ENCODE measurements at places on chromosomes 4 and X. TPM values are rescaled to one million over a fixed set of nuclear protein-coding genes. Genes with fewer than 3 reads are reported as not detected.

ADGRG2 gene
- not detected for total RNA-seq

POLR2B gene
- total RNA-seq = 95.8 TPM

TRIM60 gene
- total RNA-seq = not detected

CT45A10 gene
- not detected for total RNA-seq

FAM156B gene
- total RNA-seq = 12.6 TPM

REPS2 gene
- not detected for total RNA-seq

PRSS12 gene
- total RNA-seq = not detected

RAPGEF2 gene
- total RNA-seq = 26.1 TPM

DNA sequence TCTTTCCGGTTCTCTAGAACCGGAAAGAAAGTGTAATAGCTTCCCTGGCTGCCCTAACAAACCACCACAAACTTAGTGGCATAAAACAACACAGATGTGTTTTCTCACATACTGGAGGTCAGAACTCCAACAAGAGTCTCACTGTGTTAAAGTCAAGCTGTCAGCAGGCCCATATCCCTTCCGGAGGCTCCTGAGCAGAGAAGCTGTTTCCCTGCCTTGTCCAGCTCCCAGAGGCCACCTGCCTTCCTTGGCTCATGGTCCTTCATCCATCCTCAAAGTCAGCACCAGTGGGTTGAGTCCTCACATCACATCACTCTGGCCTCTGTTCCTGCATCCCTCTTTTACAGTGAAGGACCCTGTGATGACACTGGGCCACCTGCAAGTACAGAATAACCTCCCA is 49.8 kb upstream of the HMX1 start:
- no peaks in the 10 kb centered on the region for H3K36me3 ChIP-seq
- H3K4me3 ChIP-seq = no peak overlapping the region
- DNase-seq = no peak
- peaks cover 2% of the 10 kb centered on the region for H3K4me1 ChIP-seq
- H3K27ac ChIP-seq = no peak overlapping the region

DNA sequence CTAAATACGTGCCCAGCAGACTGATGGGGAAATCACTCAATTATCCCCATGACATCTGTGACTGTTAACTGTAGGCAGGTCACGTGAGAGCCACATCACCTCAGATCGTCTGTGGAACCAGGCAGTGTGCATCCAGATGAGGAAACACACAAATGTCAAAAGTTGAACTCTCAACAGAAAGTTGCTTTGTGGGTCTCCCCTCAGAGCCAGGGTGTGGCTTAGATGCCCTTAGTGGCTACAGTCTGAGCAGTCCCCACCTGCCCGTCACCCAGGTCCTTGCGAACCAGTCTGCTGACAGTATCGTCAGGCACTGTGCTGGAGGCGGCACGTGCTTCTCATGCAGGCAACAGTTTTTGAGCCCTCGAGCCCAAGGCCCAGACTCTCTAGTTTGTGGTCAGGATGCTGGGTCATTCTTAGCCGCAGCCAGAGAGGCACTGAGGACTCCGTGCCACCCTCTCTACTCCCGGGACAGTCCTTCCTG is 10.8 kb downstream of the TMEM187 start:
- DNase-seq = peak; percentile 49
- H3K36me3 ChIP-seq = peaks cover 7% of the 10 kb centered on the region
- no peaks in the 10 kb centered on the region for H3K27me3 ChIP-seq
- peaks cover 47% of the 10 kb centered on the region for H3K4me1 ChIP-seq
- H3K4me3 ChIP-seq = no peak overlapping the region

GRCh38 chr4:130131536-130131935 is 1035.6 kb downstream of the C4orf33 start:
- no peaks in the 10 kb centered on the region for H3K4me1 ChIP-seq
- no peak overlapping the region for H3K4me3 ChIP-seq
- H3K27ac ChIP-seq = no peak overlapping the region
- H3K36me3 ChIP-seq = no peaks in the 10 kb centered on the region

GRCh38 chr4:84407554-84408407 is 91.3 kb downstream of the NKX6-1 start:
- no peaks in the 10 kb centered on the region for H3K4me1 ChIP-seq
- no peaks in the 10 kb centered on the region for H3K36me3 ChIP-seq
- no peak overlapping the region for H3K4me3 ChIP-seq
- H3K27me3 ChIP-seq = peaks cover 4% of the 10 kb centered on the region
- no peak overlapping the region for H3K27ac ChIP-seq
- DNase-seq = no peak

GRCh38 chrX:39367416-39367815 is 566.2 kb downstream of the MID1IP1 start:
- H3K4me3 ChIP-seq = no peak overlapping the region
- no peak for DNase-seq
- no peaks in the 10 kb centered on the region for H3K27me3 ChIP-seq
- H3K36me3 ChIP-seq = no peaks in the 10 kb centered on the region
- no peak overlapping the region for H3K27ac ChIP-seq
- H3K4me1 ChIP-seq = peaks cover 9% of the 10 kb centered on the region

- peaks cover 2% of the 10 kb centered on the region for H3K4me1 ChIP-seq
- DNase-seq = no peak
- peaks cover 3% of the 10 kb centered on the region for H3K27me3 ChIP-seq
- no peak overlapping the region for H3K4me3 ChIP-seq
- no peaks in the 10 kb centered on the region for H3K36me3 ChIP-seq
Measured at GRCh38 chrX:50877310-50877709, 33.2 kb upstream of the BMP15 start.

- H3K4me3 ChIP-seq = peak within 1 kb of the TSS; percentile 57
- peaks cover 2% of the 10 kb centered on the region for H3K4me1 ChIP-seq
- no peak within 1 kb of the TSS for H3K27ac ChIP-seq
- H3K27me3 ChIP-seq = peaks cover 33% of the 10 kb centered on the region
- DNase-seq = peak; percentile 55
Measured at GRCh38 chrX:72131317-72132294, at the start of gene RTL5. RTL5 (minus strand) TSS chrX:72131915.

- H3K4me3 ChIP-seq = no peak overlapping the region
- DNase-seq = no peak
Measured at GRCh38 chr4:20181926-20182325, 69.8 kb upstream of the SLIT2 start.

GRCh38 chrX:2789569-2789968 is 37.7 kb downstream of the XG start:
- H3K27me3 ChIP-seq = no peaks in the 10 kb centered on the region
- H3K27ac ChIP-seq = no peak overlapping the region
- H3K4me3 ChIP-seq = no peak overlapping the region
- no peaks in the 10 kb centered on the region for H3K36me3 ChIP-seq

DNA sequence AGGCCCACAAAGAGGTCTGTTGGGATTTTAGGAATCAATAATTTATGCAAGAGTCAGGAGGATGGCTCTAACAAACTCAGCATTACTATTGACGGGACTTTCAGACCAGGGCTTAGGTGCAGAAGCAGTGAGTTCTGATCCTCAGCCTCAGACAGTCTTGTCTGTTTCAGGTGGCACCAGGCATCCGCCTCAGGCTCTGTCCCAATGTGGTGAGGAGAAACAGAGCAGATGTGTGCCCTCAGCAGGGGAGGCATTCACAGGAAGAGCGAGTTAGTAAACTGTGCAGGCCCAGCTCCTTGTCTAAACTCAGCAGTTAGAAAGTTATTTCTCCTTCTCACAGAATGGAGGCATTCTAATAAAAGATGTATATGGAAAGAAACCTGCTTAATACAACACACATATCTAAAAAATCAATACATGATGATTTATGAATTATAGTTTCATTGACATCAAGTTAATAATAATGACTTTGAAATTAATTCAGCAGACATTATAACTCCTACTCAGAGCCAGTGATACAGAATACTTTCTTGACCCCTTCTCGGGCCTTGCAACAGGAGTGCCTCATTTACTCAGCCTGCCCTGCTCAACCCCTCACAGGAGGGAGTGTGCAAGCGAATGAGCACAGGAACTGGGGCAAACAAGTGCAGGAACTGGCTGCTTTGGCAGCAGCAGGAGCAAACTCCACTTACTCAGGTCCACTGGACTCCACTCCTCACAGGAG is 202.8 kb upstream of the SMIM31 start:
- H3K27ac ChIP-seq = no peak overlapping the region
- no peaks in the 10 kb centered on the region for H3K27me3 ChIP-seq
- H3K36me3 ChIP-seq = no peaks in the 10 kb centered on the region
- no peak for DNase-seq
- no peaks in the 10 kb centered on the region for H3K4me1 ChIP-seq
- H3K4me3 ChIP-seq = no peak overlapping the region

- DNase-seq = peak; percentile 78
- H3K4me3 ChIP-seq = peak within 1 kb of the TSS; percentile 85
- no peaks in the 10 kb centered on the region for H3K36me3 ChIP-seq
- H3K27me3 ChIP-seq = no peaks in the 10 kb centered on the region
- peak within 1 kb of the TSS; percentile 68 for H3K27ac ChIP-seq
Measured at GRCh38 chrX:107775734-107776511, at the start of gene TSC22D3. TSC22D3 (minus strand) TSS chrX:107775787; CDS start chrX:107775419, 368 bp downstream.

GRCh38 chr4:139530833-139531427 is 25.1 kb downstream of the SETD7 start:
- no peaks in the 10 kb centered on the region for H3K27me3 ChIP-seq
- peaks cover 18% of the 10 kb centered on the region for H3K36me3 ChIP-seq
- H3K4me1 ChIP-seq = peaks cover 3% of the 10 kb centered on the region
- no peak overlapping the region for H3K4me3 ChIP-seq
- no peak overlapping the region for H3K27ac ChIP-seq

DNA sequence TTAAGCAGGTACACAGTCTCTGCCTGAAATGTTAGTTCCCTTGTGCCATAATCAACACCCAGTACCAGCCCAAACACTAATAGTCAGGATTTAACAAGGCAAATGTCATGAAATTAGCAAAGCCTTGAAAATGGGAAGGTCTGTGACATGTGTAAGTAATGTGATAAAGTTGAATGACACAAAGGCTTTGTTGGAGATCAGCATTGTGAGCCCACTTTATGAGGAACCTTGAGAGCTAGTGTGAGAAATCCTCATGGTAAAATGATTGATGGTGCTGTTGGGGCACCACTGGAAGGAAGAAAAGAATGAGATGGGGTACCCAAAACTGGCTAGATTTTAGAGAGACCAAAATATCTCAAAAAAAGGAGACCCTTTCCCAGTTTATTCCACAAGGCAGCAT is 3.3 kb upstream of the LIN54 start:
- no peaks in the 10 kb centered on the region for H3K36me3 ChIP-seq
- peak overlapping the region; percentile 14 for H3K27ac ChIP-seq
- H3K4me3 ChIP-seq = peak overlapping the region; percentile 95
- H3K27me3 ChIP-seq = no peaks in the 10 kb centered on the region
- peaks cover 24% of the 10 kb centered on the region for H3K4me1 ChIP-seq
